Hepatocyte (in vitro differentiated cells): ENCODE measurements at places on chromosomes 3 and 15. TPM values are rescaled to one million over a fixed set of nuclear protein-coding genes. Genes with fewer than 3 reads are reported as not detected.

The STAB1 gene
- 4.0 and 4.6 TPM in 2 replicates for total RNA-seq

The FBXW12 gene
- total RNA-seq: not detected in 2 replicates

DNA sequence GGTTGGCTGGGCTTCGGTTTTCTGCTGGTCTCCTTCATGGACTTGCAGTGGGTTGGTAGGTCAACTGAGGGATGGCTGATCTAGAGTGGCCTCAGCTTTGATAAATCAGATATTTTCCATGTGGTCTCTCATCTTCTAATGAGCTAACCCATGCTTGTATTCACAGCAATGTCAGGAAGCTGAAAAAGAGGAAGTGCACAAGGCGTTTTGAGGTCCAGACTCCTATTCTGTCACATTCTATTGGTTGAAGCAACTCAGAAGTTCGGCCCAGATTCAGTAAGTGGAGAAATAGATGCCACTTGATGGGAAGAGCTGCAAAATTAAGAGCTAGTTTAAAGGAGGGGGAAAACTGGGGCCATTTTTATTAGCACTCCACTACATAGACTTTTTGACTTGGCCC, 361.2 kb downstream of the DIPK2A start:
- no peaks in the 10 kb centered on the region for H3K36me3 ChIP-seq
- no peaks in the 10 kb centered on the region for H3K4me1 ChIP-seq
- no peak for DNase-seq
- no peak overlapping the region for H3K4me3 ChIP-seq
- H3K27me3 ChIP-seq: no peaks in the 10 kb centered on the region
- H3K27ac ChIP-seq: no peak overlapping the region

- H3K4me3 ChIP-seq: no peak overlapping the region
- no peak overlapping the region for H3K27ac ChIP-seq
- H3K36me3 ChIP-seq: no peaks in the 10 kb centered on the region
- H3K27me3 ChIP-seq: no peaks in the 10 kb centered on the region
- DNase-seq: no peak
- H3K4me1 ChIP-seq: no peaks in the 10 kb centered on the region
These were observed 607.5 kb upstream of the BCHE start for GRCh38 chr3:166444756-166445155.

GRCh38 chr15:31605467-31605931, 278.9 kb downstream of the KLF13 start:
- H3K27me3 ChIP-seq: no peaks in the 10 kb centered on the region
- H3K4me1 ChIP-seq: peaks cover 16% of the 10 kb centered on the region
- peak overlapping the region; percentile 38 for H3K27ac ChIP-seq
- H3K4me3 ChIP-seq: no peak overlapping the region
- no peaks in the 10 kb centered on the region for H3K36me3 ChIP-seq
- DNase-seq: peak; percentile 38

DNA sequence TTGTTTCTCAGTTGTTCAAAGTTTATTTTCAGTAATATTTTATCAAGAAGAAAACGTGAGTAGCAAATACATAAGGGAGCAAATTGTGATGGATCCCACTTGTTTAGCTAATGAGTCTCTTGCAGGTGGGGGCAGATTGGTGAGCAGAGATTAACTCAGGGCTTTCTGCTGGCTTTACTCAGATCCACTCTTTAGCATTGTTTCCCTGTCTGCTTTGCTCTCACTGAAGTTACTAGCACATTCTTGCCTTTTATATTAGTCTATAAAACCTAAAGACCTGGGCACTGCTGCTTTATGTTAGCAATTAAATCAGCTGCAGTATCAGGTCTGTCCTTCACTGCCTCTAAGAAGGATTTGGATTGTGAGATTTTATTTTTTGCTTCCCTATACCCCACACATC, 71.5 kb downstream of the STAC start:
- no peaks in the 10 kb centered on the region for H3K36me3 ChIP-seq
- no peaks in the 10 kb centered on the region for H3K4me1 ChIP-seq
- no peak overlapping the region for H3K4me3 ChIP-seq
- H3K27ac ChIP-seq: no peak overlapping the region
- DNase-seq: no peak

DNA sequence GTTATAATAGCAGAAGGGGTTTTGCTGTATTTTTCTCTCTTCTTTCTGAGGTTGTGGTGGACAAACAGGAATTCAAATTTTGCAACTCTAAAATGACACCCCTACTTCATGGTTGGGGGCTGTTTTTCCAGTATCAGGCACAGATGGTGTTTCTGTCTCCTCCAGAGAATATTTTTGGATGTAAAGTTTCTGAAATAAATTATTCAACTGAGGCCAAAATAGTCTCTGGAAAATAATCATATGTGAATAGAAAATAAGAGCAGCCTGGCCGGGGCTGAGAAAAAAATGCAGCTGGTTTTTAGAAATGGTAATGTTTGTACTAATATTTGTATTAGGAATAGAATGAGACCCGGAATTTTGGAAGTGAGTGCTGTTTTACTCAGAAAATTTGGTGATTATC, 121.3 kb upstream of the ADAMTS9 start:
- H3K27me3 ChIP-seq: no peaks in the 10 kb centered on the region
- no peak for DNase-seq
- peaks cover 16% of the 10 kb centered on the region for H3K4me1 ChIP-seq
- H3K36me3 ChIP-seq: no peaks in the 10 kb centered on the region
- no peak overlapping the region for H3K4me3 ChIP-seq
- no peak overlapping the region for H3K27ac ChIP-seq

- H3K27me3 ChIP-seq: no peaks in the 10 kb centered on the region
- peak overlapping the region; percentile 81 for H3K27ac ChIP-seq
- peaks cover 35% of the 10 kb centered on the region for H3K4me1 ChIP-seq
- no peaks in the 10 kb centered on the region for H3K36me3 ChIP-seq
- DNase-seq: peak; percentile 20
These were observed 488.7 kb upstream of the TPRG1 start for GRCh38 chr3:188683032-188683521.

DNA sequence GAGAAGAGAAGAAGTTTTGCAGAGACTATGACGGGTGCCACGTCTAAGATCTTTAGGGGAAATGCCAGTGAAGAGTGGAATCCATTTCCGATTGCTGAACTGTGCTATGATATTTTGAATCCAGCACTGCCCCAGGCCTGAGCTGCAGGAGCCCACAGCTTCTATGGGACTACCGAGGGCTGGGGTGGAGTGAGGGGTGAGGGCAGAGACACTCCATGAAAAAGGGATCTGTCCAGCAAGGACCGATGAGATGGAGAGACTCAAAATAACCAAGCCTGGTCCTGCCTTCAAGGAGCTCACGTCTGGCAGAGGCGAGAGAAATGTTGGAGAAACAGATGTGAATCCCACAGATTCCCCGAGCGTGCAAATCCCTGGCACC, 79.8 kb upstream of the MEF2A start:
- H3K27ac ChIP-seq: peak overlapping the region; percentile 67
- peaks cover 16% of the 10 kb centered on the region for H3K4me1 ChIP-seq
- peak overlapping the region; percentile 14 for H3K4me3 ChIP-seq
- DNase-seq: no peak

- no peaks in the 10 kb centered on the region for H3K36me3 ChIP-seq
- H3K4me3 ChIP-seq: no peak overlapping the region
- H3K27ac ChIP-seq: peak overlapping the region; percentile 86
- peaks cover 39% of the 10 kb centered on the region for H3K4me1 ChIP-seq
- DNase-seq: peak; percentile 89
- H3K27me3 ChIP-seq: peaks cover 13% of the 10 kb centered on the region
These were observed 5.0 kb downstream of the CHST13 start for GRCh38 chr3:126528800-126529541.

DNA sequence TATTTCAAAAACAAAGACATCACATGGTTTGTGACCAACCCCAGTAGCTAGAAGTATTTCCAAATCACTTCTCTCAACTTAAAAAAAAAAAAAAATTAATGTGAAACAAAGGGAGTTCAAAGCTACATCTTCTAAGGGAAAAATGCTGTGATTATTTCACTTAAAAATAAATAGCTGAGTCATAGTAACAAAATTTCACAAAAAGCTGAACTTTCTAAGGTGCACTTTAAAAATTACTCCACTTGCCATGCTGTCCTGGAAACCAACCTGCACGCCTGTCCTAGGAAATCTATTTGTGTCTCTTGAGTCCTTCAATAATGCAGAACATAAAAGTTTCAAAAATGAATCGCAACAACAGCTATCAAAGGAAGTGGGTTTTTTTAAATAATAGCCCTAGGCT, 1.8 kb downstream of the ACAP2 start:
- H3K36me3 ChIP-seq: no peaks in the 10 kb centered on the region
- peaks cover 12% of the 10 kb centered on the region for H3K4me1 ChIP-seq
- peak overlapping the region; percentile 92 for H3K27ac ChIP-seq
- H3K27me3 ChIP-seq: no peaks in the 10 kb centered on the region
- H3K4me3 ChIP-seq: peak overlapping the region; percentile 78

DNA sequence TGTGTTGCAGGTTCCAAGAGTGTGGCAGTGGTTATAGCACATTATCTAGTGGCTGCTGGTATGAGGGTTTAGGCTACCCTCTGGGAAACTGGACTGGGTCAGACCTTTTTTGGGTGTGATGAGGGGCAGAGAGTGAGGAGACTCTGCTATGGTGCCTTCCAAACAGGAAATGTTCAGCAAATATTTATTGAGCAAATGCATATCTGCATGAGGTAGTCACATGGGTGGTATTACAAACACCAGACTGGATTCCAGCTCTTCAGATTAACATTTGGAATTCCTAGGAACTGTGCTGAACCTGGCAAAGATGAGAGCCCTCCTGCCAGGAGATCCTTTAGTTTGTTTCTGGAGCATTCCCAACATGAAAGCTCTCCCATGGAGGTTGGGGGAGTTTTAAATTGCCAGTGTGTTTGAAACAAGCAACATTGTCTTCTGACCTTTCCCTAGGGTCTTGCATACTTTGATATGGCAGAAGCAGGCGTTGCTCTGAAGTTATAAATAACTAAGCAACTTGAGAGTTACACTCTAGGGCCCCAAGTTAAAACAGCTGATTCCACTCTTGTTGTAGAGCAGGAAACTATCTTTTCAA, 341.2 kb upstream of the C2CD4B start:
- no peak overlapping the region for H3K4me3 ChIP-seq
- H3K36me3 ChIP-seq: no peaks in the 10 kb centered on the region
- peaks cover 38% of the 10 kb centered on the region for H3K4me1 ChIP-seq
- peak overlapping the region; percentile 70 for H3K27ac ChIP-seq

DNA sequence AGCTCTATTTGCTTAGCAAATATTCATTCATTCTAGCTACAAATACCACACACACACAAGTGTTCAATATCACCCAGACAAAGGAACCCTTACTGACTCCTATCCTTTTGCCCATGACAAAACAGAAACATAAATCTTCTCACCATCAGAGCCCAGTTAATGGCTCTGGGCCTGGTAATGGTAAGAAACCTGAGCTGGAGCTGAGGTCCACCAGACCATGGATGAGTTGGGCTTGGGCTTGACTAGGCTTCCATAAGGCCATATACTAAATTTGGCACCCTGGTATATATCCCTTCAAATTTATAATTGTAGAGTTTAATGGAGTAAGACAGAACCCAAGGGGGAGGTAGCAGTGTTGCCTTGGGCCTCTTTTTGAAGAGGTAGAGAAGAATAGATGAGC, 29.4 kb downstream of the GPR176 start:
- H3K27me3 ChIP-seq: no peaks in the 10 kb centered on the region
- H3K27ac ChIP-seq: no peak overlapping the region
- DNase-seq: no peak
- no peak overlapping the region for H3K4me3 ChIP-seq

DNA sequence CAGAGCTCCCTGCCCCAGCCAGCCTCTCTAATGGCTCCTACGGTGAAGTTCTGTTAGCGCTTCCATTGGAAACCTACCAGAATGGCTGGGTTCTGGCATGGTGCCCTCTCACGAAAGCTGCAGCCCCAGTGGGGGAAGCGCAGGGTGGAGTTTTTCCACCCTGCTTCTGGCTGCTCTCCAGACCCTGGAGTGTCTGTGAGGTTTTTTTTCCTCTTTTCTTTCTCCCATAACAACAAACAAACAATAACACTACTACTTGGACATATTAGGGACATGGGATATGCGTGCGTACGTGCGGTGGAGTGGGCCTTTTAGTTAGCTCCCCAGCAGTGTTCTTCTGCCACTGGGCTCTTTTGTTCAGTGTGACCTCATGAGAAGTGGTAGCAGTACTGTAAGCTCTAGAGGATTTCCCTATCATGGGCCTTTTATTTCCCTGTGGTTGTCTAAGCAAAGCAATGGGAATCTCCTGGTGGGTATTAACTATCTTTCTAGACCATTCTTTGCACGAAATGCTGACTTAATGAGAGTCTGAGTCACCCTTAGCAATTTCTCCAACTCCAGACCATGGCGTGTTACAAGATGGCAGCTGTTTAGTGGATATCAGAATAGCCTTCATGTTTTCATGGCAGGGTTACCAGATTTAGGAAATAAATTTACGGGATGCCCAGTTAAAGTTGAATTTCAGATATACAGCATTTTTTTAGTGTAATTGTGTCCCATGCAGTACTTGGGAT, 161.9 kb downstream of the FNDC3B start:
- H3K27me3 ChIP-seq: no peaks in the 10 kb centered on the region
- H3K4me3 ChIP-seq: no peak overlapping the region
- H3K36me3 ChIP-seq: no peaks in the 10 kb centered on the region
- peaks cover 48% of the 10 kb centered on the region for H3K4me1 ChIP-seq
- peak; percentile 65 for DNase-seq

GRCh38 chr3:172087602-172088580, 48.5 kb downstream of the FNDC3B start:
- H3K27me3 ChIP-seq: no peaks in the 10 kb centered on the region
- no peak overlapping the region for H3K4me3 ChIP-seq
- H3K27ac ChIP-seq: peak overlapping the region; percentile 29
- H3K4me1 ChIP-seq: peaks cover 17% of the 10 kb centered on the region
- DNase-seq: no peak

DNA sequence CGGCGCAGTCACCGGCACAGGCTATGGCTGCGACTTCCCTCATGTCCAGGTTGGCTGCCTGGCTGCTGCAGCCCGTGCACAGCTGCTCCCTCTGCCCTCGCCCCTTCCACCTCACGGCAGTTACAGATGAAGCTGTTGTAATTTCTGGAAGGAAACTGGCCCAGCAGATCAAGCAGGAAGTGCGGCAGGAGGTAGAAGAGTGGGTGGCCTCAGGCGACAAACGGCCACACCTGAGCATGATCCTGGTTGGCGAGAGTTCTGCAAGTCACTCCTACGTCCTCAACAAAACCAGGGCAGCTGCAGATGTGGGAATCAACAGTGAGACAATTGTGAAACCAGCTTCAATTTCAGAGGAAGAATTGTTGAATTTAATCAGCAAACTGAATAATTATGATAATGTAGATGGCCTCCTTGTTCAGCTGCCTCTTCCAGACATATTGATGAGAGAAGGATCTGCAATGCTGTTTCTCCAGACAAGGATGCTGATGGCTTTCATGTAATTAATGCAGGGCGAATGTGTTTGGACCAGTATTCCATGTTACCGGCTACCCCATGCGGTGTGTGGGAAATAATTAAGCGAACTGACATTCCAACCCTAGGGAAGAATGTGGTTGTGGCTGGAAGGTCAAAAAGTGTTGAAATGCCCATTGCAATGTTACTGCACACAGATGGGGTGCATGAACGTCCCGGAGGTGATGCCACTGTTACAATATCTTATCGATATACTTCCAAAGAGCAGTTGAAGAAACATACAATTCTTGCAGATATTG, 13.2 kb upstream of the GNB4 start:
- no peaks in the 10 kb centered on the region for H3K27me3 ChIP-seq
- H3K27ac ChIP-seq: no peak overlapping the region
- no peak for DNase-seq
- no peak overlapping the region for H3K4me3 ChIP-seq

GRCh38 chr15:65289261-65289854, 2.7 kb upstream of the PARP16 start:
- H3K4me1 ChIP-seq: peaks cover 16% of the 10 kb centered on the region
- no peak overlapping the region for H3K4me3 ChIP-seq
- no peak overlapping the region for H3K27ac ChIP-seq
- H3K36me3 ChIP-seq: no peaks in the 10 kb centered on the region
